Cerebellum (tissue), 4 donors: ENCODE measurements at places on chromosomes 1 and 21. TPM values are rescaled to one million over a fixed set of nuclear protein-coding genes. Genes with fewer than 3 reads are reported as not detected.

SPRR2D gene
- not detected for total RNA-seq

AXDND1 gene
- total RNA-seq, result 1.1 TPM

NTMT2 gene
- not detected for total RNA-seq

MFSD2A gene
- 18.9 TPM for total RNA-seq

S100A7A gene
- not detected for total RNA-seq

TMEM51 gene
- 4.7 TPM for total RNA-seq

IKBKE gene
- total RNA-seq, result 2.5 TPM

DNA sequence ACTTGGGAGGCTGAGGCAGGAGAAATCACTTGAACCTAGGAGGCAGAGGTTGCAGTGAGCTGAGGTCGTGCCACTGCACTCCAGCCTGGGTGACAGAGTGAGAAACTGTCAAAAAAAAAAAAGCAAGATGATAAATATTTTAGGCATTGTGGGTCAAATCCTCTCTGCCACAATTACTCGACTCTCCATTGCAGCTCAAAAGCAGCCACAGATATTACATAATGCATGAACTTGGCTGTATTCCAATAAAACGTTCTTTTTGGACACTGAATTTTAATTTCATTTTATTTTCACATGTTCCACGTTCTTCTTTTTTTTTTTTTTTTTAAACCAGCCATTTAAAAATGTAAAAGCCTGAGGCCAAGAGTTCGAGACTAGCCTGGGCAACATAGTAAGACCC is 69.4 kb downstream of the TCP10L start:
- DNase-seq, result no peak

- no peak for DNase-seq
Observed at GRCh38 chr1:8018492-8019228, 7.4 kb downstream of the ERRFI1 start.

DNA sequence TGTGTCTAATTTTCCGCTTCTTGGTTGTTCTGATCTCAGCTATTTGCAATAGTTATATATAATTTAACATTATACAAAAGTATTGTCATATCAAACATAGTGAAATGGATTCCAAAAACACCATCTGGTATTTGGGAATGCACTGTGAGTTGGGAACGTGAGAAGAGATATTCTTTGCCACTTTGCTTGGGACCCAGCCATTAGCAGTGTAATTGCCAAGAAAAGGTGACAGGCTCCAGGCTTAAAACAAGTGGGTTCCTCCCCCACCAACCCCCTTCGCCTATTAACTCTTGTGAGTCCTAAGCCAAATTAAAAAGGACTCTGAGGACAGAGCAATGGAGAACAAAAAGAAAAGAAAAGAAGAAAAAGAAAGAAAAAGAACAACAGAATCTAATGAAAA is 186.7 kb upstream of the NFIA start:
- peak; percentile 43 for DNase-seq

GRCh38 chr1:45802343-45803298 is 791 bp upstream of the MAST2 start:
- peak; percentile 21 for DNase-seq

GRCh38 chr21:18764720-18765119 is 361.1 kb upstream of the TMPRSS15 start:
- no peak for DNase-seq

DNA sequence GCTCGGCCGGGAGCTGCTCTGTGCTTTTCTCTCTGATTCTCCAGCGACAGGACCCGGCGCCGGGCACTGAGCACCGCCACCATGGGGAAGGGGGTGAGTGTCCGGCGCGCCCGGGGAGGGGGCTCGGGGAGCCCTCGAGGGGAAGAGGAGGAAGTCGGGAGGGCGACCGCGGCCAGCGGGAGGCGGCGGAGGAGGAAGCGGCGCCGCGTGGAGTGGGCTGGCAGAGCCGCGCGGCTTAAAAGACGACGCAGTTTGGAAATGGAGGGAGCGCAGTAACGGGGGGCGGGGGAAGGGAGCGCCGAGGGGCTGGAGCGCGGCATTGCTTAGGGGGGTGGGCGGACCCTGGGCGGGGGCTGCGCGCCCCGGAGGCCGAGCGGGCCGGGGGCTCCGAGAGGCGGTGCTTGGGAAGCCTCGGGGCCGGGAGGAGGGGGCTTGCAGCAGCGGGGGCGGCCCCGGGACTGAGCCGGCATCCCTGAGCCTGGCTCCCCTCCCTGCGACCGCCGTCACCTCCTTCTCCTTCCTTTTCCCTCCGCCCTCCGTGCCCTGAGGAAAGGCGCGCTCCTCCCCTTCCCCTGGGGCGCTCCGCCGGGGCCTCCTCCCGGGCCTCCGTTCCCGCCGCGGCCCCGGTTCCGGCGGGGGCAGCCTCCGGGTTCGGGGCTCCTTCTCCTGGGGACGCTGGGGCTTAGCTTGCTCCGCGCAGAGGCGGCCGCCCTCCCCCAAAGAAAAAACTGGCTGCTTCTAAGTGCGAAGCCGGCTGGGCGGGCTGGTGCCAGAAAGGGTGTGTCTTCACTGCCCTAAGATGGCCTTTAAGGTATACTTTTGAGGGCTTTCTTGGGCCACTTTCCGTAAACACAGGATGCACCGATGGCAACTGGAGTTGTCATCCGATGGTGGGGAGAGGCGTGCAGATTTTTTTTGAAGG is 648 bp downstream of the ATP1A1 start:
- DNase-seq, result peak; percentile 56

- no peak for DNase-seq
Observed at GRCh38 chr1:227948493-227949260, 945 bp upstream of the WNT9A start.

GRCh38 chr1:1306661-1307260 is 969 bp downstream of the ACAP3 start:
- DNase-seq, result no peak

GRCh38 chr1:167714098-167714438 is 7.7 kb upstream of the MPZL1 start:
- peak; percentile 82 for DNase-seq

- DNase-seq, result no peak
Observed at GRCh38 chr1:89104687-89105086, 21.2 kb downstream of the GBP2 start.

- DNase-seq, result no peak
Observed at GRCh38 chr1:15676010-15676409, 8.1 kb upstream of the PLEKHM2 start.

- no peak for DNase-seq
Observed at GRCh38 chr1:63463248-63463647, 59.8 kb downstream of the ITGB3BP start.

GRCh38 chr1:39086865-39087409 is 60.8 kb downstream of the NDUFS5 start:
- no peak for DNase-seq

GRCh38 chr1:186218654-186219352 is 156.2 kb downstream of the TPR start:
- DNase-seq, result no peak
